NCI-H2029 (cell line): ENCODE measurements at places on chromosomes 4 and X.

- DNase-seq = no peak
Observed at GRCh38 chrX:110846071-110846470, 50.5 kb upstream of the CHRDL1 start.

DNA sequence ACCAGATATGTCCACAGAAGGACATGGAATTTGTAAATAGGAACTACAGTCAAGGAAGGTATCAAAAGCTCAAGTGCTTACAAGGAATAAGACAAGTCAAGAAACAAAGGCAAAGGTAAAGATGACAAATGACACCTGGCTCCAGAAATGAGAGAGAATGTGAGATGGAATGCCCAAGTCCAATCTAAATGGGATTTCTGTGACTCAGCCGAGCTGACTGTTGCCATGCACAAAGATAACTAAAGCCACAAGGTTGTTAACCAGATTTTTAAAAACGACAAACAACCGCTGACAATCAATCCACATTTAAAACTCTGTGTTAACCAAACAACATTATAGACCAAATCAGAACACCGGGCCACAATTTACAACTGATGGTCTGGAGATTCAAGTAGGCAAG lies 1.1 kb downstream of the NFXL1 start:
- DNase-seq = no peak

DNA sequence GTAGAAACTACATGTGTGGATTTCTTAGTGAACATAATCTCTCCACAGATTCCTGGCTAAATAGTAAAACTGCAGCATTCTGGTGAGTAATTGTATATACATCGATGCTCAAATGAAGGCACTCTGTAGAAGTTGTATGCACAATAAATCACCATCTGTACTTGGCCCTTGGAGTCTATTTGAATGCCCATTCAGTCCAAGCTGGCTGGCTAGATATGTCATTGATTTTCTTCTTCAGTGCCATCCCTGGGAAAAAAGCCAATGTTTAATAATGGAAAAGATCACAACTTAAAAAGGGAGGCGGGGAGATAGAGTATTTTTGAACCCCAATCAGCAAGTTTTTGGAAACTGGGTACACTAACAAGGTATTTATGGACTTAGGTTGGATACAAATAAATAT lies 381.0 kb upstream of the TEX13C start:
- no peak for DNase-seq

GRCh38 chr4:140198942-140199341 lies 45.0 kb upstream of the MAML3 start:
- DNase-seq = no peak

- DNase-seq = no peak
Observed at GRCh38 chrX:81662381-81662780, 460.5 kb downstream of the SH3BGRL start.

DNA sequence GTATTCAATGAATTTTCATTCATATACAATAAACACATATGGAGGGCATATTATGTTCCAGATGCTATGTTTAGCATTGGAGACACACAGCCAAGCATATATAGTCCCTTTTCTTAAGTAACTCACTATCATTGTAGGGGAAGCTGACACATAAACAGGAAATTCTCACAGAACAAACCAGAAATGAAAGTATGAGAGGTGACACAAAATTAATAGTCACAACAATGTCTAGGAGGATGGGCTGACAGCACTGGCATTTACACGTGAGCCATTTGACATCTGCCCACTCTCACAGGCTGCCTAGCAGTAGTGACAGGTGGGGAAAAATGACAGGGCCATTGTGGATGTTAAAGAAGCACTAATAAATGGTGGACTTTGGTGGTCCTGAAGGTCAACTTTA lies 2.6 kb upstream of the CNOT6L start:
- DNase-seq = no peak

DNA sequence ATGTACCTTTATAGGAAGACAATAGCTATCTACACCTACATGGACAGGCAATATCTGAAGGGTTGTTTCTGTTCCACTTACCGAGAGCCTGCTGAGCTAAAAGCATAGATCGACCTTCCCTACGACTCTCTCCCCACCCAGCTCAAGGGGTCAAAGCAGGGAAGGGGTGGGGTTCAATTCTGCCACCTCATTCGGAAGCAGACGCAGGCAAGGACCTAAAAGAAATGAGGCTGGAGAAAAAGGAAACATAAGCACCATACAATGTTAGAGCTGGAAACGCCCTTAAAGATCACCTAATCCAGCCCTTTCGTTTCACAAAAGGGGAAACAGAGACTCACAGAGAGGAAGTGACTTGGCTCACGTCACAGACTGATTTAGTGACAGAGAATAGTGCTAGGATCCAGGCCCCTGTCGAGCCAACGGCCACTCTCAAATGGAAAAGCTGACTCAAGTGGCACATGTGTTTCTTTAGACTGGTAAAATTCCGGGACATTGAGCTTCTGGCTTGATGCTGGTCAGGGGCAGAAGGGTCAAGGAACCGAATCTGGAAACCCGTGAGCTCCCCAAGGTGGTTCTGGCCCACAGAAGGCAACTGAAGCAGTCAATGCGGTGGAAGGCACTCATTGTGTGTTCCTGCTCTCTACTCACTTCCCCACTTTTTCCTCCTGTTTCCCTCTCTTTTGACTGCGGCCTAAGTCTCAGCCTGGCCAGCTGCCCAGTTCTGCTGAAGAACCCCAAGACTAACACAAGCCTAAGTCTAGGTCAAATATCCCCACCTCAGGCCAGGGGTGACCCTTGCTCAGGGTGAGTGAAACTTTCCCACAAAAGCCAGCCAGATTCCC lies 7.5 kb downstream of the SEPTIN6 start:
- DNase-seq = no peak

DNA sequence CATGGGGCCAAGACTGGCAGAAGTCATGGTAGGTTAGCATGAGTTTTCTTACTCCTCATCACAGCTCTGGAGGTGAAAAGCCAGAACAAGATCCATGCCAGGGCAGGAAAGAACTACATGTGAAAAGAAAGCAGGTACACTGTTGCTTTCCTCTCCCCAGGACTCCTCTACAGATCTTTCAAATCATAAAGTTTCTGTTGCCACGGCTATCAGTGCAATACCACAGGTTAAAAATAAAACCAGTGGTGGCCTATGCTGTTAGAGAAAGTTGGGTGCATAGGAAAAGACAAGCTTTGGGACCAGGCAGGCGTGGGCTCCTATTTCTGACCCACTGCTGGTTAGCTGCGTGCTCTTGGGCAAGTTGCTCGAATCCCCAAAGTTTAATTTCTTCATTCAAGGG lies 81.4 kb downstream of the SH3RF1 start:
- DNase-seq = no peak

- no peak for DNase-seq
Observed at GRCh38 chr4:155999725-156000124, 46.1 kb upstream of the CTSO start.

DNA sequence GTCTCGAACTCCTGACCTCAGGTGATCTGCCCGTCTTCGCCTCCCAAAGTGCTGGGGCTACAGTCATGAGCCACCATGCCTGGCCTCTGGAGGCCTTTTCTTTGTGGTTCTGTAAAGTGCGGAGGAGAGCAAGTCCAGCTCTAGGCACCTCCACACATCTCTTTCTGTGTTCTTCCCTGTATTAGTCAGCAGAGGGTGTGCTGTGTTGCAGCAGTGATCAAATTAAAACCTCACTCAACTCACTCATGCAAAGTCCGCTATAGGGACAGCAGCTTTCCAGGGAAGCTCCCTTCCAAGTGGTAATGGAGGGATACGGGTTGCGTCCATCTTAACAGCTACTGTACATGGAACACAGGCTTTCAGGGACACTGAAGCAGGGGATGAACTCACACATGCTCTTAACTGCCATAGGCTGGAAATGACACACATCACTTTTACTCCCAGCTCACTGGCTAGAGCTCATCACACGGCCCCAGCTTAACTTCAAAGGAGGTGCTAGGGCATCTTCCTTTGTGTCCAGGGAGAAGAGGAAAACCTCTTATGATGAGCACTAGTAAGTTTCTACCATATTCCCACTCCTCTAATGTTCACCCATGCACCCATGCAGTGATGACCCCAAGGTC lies 36.0 kb upstream of the CCNG2 start:
- DNase-seq = no peak

DNA sequence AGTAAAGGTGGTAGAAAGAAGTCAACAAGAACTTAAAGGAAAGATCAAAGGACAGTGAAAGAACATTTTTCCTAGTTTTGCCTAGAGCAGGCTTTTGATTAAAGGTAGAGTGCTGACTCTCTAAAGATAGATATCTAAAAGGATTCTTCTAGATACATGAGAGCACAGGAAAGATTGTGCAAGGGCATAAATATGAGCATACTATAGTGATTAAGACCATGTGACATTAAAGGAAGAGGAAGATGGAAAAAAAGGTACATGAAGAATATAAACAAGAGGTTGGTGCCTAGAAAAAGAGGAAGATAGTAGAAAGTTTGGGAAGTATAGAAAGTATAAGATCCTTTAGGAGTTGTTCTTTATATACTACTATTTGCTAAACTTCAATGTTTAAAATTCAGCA lies 26.1 kb upstream of the TET2 start:
- no peak for DNase-seq

DNA sequence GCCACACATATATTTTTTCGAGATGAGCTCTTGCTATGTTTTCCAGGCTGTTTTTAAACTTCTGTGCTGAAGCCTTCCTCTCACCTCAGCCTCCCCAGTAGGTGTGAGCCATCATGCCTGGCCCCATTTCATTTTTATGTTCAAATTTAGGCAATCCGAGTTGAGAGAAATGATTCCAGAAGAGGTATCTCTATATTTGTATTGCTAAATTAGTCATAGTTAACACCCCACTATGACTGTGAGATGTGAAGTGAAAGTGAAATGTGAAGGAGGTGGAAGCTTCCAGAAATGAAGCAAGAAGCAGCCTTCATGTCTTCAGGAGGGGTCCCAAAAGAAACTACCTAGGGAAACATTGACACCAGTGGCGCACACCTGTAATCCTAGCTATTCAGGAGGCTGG lies 17.7 kb downstream of the APELA start:
- no peak for DNase-seq

DNA sequence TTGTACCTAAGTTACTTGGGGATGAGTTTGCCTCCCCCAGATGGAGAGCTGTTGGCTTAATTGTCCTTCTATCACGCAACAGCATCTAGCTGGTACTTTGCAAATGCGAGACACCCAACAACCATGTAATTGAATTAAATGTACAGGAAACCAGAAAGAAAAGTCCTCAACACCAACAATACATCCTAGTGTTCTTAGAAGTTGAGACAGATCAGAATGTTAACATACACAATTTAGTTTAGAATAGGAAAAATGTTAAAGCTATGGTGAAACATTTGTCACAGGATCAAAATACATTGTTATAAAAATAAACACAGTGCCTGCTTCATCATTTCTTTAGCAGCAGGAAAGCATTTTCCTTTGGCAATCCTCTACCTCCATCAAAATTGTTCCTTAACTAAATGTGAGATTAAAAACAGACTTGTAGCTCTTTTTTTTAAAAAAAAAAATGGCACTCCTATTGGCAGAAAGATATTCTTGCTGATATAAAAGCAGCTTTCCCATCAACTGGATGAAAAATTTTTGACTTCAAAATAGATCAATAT lies 163.1 kb upstream of the MID1 start:
- no peak for DNase-seq

DNA sequence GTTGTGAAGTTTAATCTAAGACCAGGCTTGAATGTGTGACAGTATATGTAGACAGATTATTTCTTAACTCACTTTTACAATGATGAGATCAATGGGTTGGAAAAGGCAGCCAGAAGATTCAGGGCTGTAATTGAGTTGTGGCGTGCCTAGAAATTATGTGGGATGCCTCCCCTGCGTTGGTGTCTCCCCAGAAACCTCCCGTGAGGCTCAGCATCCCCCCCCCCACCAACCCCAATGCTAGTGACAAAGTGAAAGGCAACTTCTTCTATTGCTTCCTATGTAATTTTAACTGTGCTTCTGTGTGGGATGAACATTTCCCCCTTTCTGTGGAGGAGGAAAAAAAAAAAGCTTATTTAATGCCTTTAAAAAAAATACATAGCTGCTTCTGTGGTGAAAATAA lies 297.9 kb downstream of the ARHGAP10 start:
- no peak for DNase-seq

DNA sequence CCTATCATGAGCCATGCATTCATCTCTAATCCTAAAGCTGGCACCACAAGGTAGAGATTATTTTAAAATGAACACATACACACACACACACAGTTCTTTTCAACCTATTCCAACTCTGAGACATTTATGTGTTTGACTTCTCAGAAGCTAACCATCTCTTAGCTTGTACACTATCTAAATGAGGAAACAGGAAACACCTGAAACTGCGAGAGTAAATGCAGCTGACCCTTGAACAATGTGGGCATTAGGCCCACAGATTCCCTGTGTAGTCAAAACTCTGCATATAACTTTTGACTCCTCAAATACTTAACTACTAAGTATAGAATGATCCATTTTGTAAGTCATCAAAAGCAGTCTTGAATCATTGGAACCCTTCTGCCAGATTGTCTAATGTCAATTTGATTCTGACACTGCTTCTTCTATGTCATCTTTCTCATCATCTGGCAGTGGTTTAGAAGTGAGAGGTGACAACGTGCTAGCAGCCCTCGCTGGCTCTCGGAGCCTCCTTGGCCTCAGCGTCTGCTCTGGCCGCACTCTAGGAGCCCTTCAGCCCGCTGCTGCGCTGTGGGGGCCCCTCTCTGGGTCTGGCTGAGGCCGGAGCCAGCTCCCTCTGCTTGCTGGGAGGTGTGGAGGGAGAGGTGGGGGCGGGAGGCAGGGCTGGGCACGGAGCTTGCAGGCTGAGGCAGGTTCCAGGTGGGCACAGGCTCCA lies 21.4 kb upstream of the IL15 start:
- no peak for DNase-seq

- DNase-seq = no peak
Observed at GRCh38 chrX:7191681-7192110, 43.7 kb upstream of the PUDP start.

DNA sequence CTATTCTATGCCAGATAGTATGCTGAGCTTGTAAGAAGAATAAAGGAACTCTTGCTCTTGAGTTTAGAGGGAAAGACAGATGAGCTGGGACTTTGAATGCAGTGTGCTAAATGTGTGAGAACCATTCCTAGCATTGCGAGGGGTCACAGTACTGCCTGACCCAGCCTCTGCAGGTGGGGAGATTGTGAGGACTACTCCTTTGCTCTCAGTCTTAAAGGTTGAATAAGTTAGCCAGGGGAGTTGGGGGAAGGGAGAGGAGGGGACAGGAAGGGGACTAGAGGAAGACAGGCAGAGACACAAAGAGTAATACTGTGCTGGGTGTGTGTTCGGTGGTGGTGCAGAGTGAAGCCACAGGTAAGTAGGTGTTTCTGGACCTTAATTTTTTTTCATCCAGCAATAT lies 41.7 kb downstream of the DCUN1D4 start:
- DNase-seq = no peak

- DNase-seq = no peak
Observed at GRCh38 chr4:111946800-111947199, 198.5 kb upstream of the FAM241A start.
